ENCODE measurements at places on chromosomes 5 and 9.

DNA sequence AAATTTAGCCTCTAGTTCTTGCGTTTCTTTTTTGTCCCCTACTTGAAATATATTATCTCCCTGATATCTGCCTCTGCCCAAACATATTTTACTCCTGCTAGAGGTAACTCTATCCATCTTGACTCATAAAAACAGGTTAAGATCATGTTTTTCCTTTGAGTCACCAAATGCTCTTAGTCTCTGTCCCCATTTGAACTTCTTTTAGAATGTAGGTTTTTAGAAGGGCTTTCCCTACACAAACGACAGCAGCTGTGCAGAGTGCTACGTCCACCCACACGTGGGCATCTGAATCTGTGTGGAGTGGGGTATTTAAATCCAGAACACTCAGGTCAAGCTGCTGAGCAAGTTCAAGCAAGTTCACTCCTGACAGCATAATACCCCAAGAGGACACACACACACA, 2.2 kb downstream of the HSD17B3 start:
- DNase-seq, result no peak

DNA sequence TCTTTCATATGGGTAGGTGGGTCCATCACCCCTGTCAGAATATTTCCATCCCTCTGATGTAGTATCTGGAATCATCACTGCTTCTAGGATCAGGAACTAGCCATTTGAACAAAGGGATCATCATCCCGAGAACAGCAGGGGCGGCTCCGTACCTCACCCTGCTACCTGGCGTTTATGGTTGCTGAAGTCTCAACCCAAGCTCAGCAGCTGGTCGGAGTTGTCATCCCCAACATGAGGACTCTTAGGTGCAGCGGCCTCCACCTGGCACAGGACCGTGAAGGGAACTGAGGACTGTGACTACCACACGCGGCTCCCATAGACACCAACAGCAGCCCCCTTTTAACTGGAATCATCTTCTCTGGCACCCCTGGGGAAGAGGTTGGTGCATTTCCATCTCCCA, 35.1 kb downstream of the ROR2 start:
- DNase-seq, result no peak

DNA sequence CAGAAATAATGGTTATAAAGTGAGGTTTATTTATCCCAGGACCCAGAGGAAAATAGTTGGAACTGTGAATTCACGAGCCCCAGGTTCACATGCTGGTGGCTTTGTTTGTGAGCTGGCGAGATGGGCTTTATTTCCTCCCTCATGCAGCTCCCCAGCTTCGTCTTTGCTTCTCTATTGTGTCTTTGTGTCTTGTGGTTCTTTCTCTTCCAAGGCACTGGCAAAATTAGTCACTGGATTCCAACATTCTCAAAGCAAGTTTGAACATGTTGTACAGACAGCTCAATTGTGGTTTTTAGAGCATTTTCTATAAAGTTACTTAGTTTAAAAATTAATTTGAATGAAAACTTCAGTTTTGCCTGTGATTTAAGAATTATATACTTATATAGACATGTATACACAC, 7.2 kb downstream of the NDUFS6 start:
- DNase-seq, result no peak

DNA sequence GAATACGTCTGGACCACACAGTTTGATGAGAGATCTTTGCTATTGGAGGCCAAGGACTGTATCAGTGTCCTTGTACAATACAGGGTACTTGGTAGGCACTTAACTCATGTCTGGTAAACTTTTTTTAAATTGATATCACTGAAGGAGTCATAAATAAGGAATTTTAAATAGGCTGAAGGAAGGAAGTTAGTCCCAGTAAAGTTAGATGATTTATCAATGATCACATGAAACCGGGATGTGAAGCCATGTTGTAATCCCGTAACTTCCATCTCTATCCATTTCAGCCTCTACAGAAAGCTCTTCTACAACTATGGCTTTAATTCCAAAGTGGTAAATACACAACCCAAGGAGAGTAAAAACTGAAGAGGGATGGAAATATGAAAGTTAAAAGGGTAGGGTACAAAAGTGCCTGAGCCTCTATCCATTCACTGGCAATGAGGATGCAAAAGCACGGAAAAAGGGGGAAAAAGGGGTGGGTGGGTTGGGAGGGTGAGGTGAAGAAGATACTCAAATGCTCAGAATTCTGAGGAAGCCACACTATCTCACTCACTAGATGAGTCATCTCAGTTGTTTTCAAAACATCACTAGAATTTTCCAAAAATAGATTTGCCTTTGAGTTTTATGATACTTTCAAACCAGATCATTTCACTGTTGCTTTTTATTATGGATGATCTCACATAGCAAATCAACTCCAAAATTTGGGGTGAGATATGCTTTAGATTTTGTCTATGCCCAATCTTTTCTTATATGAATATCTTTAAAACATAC, 1053.5 kb downstream of the NR2F1-AS1 start:
- no peak for DNase-seq

- no peak for DNase-seq
Observed at GRCh38 chr9:4339836-4340560, 40.1 kb upstream of the GLIS3 start.

- DNase-seq, result no peak
Observed at GRCh38 chr5:127256886-127257597, 33.6 kb upstream of the MEGF10 start.

GRCh38 chr9:89418882-89419640, 78.9 kb downstream of the SEMA4D start:
- DNase-seq, result no peak

DNA sequence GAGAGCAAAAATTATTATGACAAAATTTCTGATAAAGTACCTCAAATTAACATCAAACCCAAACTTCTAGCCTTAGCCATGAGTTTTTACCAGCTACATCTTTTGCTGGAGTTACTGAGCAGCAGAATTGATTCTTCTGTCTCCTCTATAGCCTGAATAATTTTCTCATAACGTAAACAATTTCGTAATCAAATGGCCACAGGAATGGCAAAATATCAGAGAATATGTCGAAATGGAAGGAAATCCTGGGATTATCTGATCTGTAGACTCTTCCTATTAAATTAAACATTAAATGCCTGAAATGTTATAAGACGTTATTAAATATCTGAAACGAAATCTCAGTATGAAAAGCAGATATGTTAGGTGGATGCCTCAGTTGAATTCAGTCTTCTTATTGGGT, 41.1 kb downstream of the LURAP1L start:
- no peak for DNase-seq

- DNase-seq, result no peak
Observed at GRCh38 chr5:167511-167910, 23.8 kb upstream of the LRRC14B start.

DNA sequence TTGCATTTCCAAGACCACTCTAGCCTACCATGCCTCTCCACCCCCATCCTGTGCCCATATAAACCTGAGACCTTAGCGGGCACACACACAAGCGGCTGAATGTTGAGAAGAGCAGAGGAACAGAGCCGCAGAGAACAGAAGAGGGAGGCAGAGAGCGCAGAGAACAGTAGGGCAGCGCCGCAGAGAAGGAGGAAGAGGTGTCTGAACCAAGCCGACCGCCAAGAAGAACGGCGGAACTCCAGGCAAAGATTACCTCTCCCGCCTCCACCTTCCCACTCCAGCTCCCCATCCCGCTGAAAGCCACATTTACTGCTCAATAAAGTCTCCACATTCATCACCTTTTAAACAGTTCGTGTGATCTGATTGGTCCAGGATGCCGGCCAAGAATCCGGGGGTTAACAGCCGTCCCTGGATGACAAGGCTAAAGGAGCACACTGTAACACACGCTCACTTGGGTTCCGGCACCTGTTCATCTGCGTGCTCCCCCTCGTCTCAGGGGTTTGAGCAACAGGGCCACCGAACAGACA, 33.2 kb downstream of the GRIN3A start:
- DNase-seq, result peak; percentile 40

DNA sequence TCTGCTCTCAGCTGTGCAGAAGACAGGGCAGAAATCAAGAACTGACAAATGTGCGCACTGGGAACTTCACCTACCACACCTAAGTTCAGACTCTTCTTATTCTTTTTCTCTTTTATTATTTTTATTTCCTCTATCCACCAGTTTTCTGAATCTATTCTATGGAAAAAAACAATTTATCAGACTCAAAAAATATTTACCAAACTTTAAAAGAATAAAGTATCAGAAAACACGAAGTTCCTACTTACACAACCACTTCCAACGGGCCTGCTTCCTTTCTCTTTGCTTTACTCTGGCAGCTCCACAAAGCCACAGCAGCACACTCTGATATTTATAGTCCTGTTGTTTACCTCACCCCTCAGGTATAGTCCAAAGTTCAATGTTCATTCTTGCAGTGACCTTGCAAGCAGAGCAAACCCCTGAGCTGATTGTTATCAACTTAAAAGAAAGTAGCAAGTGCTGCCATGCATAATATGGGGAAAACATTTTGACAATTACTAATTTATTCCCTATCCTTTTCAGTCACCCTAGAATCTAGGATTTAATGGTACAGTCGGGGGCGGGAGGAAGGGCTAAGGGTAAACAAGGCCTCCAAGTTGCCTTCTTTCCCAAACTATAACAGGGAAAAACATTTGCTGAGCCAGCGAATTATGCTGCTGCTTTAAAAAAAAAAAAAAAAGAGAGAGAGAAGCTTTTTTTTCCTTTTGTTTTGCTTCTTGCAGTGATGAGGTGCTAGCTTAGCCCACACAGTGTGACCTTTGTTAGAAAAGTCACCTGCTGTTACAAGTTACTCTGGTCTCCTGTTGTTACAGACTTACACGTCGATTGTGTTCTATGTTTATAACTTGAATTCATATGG, at the start of gene SELENOP:
Gene SELENOP, minus strand, starts transcription at position 302 of the 856 bp plus-strand sequence. CDS start 3,539 bp downstream, outside the sequence.
- DNase-seq, result no peak

DNA sequence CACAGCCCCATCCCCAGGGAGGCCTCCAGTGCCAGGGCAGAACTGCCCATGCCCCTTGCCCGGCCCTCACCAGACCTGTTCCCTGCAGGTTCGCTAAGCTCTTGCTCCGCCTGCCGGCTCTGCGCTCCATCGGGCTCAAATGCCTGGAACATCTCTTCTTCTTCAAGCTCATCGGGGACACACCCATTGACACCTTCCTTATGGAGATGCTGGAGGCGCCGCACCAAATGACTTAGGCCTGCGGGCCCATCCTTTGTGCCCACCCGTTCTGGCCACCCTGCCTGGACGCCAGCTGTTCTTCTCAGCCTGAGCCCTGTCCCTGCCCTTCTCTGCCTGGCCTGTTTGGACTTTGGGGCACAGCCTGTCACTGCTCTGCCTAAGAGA, 110.1 kb downstream of the RXRA start:
- DNase-seq, result no peak

- no peak for DNase-seq
Observed at GRCh38 chr5:106489004-106489403, 1181.7 kb downstream of the EFNA5 start.

GRCh38 chr5:14816374-14816998, 55.1 kb downstream of the ANKH start:
- no peak for DNase-seq

DNA sequence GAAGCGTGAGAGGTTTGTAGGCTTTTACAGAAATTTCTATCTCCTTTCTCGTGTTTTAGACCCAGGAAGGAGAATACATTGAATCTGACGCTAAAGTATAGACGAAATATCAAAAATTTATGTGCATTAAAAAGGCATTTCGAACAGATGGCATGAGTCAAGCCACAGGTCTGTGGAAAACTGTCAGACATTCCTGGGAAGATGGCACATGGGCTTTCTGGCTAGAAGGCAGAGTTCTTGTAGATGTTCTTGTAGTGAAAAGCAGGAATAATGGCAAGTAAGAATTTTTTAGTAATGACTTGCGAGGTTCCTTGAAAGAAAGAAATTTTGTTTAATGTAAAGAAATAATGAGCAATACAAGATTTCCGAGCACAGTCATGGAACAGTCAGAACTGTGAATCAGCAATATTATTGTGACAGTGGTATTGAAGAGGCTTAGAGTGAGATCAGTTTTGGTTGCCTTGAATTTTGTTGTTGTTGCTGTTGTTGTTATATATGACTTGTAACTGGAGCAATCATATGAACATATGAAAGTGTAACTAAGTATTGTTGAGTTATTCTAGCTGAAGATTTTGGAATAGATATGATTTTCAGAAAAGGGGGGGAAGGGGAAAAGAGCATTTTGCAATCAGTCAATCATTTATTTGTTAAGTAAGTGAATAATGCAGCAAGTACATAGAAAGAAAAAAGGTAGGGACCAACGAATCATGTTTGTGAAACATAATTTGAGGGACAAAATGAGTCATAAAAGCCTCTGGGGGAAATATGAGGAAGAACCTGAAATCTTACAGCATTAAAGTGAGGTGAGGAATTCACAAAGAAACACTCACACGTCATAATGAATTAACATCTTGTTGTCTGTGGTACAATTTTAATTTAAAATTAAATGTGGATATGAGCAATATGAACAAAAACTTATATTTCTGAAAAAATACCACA, 339.0 kb upstream of the CTNND2 start:
- DNase-seq, result no peak

- DNase-seq, result peak; percentile 67
Observed at GRCh38 chr9:75238311-75238976, 150.1 kb downstream of the OSTF1 start.

GRCh38 chr9:80874276-80874675, 815.1 kb downstream of the TLE1 start:
- DNase-seq, result no peak

- DNase-seq, result peak; percentile 39
Observed at GRCh38 chr5:36743891-36744772, 132.4 kb upstream of the NIPBL start.

- peak; percentile 64 for DNase-seq
Observed at GRCh38 chr9:75087289-75087823, 599 bp downstream of the NMRK1 start.

GRCh38 chr5:88734983-88735382, 148.0 kb downstream of the MEF2C start:
- peak; percentile 30 for DNase-seq

GRCh38 chr5:150763023-150763769, 4.4 kb upstream of the DCTN4 start:
- peak; percentile 82 for DNase-seq

- DNase-seq, result no peak
Observed at GRCh38 chr5:3996707-3997336, 401.2 kb downstream of the IRX1 start.

- no peak for DNase-seq
Observed at GRCh38 chr9:71975833-71976232, 64.4 kb downstream of the C9orf85 start.

DNA sequence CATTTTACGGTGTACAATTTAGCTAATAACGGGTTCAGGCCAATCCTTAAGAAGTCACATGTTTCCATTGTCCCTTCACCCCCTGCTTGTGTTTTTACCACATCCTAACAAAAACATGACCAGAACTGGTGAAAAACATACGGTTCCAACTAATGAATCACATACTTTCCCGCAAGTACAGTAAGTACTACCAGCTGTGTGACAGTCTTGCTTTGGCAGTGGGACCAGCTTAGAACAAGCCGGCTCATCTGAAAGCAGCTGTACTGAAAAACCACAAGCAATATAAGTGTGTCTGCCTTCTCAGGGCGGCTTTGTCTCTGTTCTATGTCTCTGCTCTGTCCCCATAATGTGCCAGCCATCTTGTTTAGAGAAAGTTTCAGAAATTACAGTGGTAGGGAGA, 242.5 kb downstream of the BNC2 start:
- no peak for DNase-seq

- no peak for DNase-seq
Observed at GRCh38 chr5:547086-547924, 23.1 kb upstream of the SLC9A3 start.

Data from erythroblast (primary cell).